Activated CD4-positive, alpha-beta T cell treated with anti-CD3 and anti-CD28 coated beads for 4 hours (primary cell): ENCODE measurements at places on chromosomes 2 and 18.

DNA sequence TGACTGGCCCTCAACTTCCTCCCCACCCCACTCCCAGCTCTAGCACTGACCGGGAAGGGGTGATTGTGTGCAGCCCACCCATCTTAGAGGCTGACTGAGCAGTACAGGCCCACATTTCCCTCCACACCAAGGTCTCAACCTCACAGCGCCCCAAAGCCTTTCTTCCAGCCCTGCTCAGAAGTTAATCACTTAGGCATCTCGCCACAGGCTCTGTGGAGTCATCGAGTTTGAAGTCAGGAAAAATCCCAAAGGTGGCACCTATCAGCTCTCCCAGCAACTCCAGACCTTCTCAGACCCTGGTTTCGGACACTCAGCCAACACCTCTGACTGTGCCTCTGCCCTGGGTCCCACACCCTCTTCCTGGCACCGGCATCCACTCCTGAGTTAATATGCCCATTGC lies 43.0 kb upstream of the GLI2 start:
- DNase-seq = no peak

DNA sequence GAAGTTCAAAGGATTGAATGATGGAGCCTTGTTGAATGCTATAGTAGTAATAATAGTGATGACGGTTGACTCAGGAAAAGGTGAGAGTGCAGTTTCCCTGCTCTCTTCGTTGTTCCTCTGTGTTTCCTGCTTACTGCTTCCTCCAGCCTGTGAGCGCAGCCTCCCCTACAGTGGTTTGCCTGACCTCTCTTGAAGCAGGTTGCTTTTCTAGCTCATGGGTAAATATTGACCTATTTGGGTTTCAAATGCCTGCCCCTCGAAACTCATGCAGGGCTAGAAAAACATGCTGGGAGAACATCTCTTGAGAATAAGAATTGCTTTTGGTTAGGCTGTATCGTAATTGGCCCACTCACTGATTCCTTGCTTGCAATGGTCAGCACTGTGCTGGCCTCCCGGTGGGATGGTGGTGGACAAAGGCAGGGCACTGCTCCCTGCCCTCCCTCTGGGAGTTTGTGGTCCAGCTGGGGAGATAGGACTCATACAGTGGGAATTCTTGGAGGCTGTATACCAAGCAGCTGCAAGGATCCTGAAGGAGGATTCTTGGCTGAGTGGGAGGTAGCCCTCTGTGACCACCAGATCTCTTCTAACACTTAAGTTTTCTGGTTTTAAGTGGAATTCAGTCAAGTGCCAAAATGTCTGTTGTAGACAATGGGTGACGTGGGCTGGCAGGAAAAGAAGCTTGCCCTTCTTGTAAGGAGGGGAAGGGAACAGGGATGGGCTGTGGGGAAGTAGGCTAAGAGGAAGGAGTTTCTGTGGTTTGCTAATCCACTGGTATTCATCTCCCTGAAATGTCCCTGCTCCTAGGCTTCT lies 5.4 kb upstream of the RNF181 start:
- DNase-seq = no peak

DNA sequence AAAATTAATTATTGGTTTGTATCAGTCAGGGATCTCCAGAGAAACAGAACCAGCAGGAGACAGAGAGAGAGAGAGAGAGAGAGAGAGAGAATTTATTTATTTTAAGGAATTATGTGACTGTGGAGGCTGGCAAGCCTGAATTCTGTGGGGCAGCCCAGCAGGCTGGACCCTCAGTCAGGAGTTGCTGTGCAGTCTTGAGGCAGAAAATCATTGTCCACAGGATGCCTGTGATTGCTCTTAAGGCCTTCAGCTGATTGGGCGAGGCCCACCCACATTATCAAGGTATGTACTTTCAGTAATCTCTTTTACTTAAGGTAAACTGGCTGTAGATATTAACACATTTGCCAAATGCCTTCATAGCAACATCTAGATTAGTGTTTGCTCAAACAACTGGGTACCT lies 155.3 kb downstream of the SEPTIN10 start:
- DNase-seq = no peak

GRCh38 chr2:146847846-146848245 lies 997.0 kb upstream of the ACVR2A start:
- no peak for DNase-seq

DNA sequence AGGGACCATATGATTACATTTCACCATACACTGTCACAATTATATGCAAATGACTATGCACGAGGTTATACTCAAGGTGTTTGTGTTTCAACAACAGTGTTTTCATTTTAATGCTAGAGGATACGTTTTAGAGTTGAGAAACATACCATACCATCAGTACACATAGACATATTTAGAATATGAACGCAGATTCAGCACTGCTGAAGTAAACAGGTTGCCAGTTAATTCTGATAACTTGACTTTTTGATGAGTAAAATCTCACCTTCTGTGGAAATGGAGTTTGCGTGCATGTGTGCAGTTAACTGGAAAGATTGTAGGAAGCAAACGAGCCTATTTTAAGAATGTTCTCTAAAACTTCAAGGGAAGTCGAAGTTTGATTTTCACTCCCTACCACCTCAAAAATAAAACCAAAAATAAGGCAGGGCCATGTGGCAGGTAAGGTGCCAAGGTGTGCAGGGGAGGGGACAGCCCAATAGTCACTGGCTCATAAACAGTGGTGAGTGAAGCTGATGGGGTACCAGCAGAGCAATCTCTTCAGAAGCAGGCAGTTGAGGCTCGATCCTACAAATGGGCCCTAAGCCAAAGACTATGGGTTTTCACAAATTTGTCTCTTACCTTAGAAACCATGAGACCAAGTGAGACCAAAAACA lies 213.1 kb downstream of the IKZF2 start:
- no peak for DNase-seq

- no peak for DNase-seq
Observed at GRCh38 chr18:77138270-77138669, 5.7 kb upstream of the MBP start.

DNA sequence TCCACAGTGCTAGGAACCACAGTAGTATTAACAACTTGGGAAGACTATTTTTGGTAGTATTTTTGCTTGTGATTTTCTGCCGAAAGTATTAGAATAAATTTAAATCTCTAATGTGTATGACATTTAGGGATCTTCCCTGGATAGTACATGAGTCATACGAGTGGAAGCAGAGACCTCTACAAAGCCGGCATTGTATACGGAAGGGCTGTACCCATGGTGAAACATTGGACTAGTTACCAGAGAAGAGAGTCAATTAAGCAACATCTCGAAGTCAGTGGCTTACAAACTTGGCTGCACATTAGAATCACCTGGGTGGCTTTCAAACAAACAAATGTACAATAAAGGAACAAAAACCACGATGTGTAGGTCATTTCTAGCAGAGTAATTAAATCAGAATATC lies 1131.7 kb upstream of the LRRTM1 start:
- DNase-seq = no peak

GRCh38 chr2:11920993-11921583 lies 174.7 kb downstream of the LPIN1 start:
- no peak for DNase-seq

DNA sequence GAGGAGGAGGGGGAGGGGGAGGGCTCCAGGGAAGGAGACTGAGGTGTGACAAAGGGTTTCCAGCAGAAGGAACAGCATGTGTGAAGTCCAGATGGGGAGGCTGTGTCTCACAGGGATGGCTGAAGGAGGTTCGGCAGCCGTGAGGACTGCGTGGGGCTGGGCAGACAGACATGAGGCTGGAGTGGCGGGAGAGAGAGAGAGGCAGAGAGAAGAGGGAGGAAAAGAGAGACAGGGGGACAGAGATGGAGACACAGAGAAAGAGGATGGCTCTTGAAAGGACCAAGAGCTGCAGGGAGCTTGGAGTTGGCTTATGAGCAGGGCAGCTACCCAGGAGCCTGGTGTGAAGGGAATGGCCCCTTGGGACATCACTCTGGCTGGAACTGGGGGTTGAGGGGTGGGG lies 138.9 kb upstream of the ASB18 start:
- DNase-seq = no peak

DNA sequence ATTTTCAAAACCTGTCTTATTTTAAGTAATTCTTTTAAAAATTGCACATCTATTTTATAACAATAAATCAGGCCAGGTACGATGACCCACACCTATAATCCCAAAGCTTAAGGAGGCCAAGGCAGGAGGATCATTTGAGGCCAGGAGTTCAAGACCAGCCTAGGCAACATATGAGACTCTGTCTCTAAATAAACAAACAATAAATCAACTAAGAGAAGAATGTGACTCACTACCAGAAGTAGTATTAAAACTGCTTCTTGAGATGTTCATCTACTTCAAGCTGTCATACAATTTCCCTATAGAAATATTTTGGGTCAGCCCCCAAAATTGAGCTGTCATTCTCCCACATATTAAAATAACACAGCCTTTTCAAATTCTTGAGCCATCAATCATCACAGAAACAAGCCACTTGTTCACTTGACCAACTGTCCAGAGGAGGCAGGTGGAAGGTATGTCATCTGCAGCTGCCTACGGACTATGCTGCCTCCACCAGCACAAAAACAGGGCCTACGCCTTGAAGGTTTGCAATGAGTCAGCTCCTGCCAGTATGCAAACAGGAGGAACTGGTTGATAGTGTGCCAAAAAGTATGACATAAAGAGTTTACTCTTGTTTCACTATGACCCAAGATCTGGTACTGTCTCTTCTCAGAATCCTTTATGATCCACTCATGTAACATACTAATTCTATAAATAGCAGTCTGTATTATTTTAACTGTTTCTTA lies 33.6 kb downstream of the KIDINS220 start:
- peak; percentile 4 for DNase-seq

GRCh38 chr2:21228041-21228895 lies 104.5 kb downstream of the TDRD15 start:
- no peak for DNase-seq

DNA sequence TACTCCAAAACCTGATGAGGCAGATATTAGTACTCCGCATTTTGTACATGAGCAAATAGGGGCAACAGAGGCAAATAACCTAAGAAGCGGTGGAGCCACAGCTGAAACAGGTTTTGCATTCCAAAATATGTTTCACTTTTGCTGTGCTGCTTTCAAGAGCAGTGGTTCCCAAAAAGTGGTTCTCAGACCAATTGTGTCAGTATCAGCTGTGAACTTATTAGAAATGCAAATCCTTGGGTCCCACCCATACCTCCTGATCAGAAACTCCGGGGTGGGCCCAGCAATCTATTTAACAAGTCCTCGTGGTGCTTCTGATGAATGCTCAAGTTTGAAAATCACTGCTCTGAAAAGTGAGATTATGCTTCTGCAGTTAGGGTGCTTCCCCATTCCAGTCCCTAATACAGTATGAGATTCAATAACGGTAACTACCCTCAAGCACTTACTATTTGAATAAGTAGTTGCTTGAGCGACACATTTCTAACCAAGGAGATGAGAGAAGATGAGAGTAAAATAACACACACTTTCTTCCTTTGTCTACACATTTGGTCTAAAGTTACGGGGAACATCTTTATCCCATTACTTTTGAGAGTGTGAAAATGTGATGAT lies 17.8 kb upstream of the TCF4 start:
- DNase-seq = no peak

DNA sequence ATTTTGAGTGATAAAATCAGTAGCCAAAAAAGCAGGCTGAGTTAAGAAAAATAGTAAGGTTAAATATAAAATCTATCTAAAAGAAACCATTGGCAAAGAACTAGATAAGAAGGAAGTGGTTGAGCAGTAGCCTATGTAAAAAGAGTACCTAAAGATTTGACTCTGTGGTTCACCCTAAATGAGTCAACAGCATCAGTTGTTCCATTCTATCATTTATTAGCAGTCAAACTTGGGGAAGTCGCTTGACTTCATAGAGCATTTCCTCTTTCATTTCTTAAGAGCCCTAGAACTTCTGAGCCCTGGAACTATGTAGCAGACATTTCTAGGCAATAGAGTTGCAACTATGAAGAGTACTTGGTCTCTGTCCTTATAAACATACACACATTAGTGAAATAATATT lies 381.7 kb downstream of the NUP35 start:
- DNase-seq = no peak

DNA sequence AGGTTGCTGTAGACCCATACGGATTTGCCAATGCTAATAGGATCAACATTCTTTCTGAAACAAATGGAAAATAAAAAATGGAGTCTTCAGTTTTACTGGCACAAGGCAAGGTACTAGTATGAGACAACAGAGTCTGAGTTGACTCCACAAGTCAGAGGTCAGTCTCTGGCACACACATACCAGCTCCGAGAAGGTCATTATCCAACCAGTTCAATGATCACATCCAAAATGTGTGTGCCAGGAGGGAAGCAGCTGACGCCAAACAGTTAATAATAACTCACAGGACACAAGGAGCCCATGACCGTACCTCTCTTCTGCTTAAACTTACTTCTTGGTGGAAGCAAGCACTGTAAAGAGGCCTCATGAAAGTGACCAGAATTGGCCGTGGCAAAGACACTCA lies 528.6 kb downstream of the ZNF516 start:
- DNase-seq = no peak

- DNase-seq = peak; percentile 40
Observed at GRCh38 chr18:26547646-26548414, 523 bp downstream of the KCTD1 start.

DNA sequence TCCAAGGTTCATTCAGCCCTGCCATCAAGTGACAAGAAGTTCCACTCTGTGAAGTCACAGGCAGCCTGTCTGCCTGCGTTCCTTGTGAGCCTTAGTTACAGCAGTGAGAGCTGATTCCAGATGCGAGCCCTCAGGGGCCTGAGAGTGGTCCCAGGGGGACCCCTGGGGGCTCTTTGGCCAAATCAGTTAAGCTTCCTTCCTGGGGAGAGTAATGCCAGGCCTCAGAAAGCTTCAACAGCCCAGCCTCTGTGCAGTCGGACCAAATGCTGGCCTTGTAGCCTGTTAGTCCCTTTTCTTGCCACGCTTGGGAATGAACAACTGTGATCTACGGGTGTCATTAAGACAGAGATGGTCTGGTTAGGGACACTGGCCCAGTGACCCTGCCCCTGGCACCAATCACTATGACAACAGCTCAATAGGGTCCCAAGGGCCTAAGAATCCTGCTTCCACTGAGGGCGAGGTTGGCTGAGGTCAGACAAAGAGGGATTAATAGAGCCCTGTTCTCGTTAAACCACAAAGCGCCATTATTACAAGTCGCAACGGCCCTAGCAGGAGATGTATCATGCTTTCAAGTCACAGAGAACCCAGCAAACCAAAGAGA lies 50.9 kb downstream of the HS1BP3 start:
- no peak for DNase-seq

DNA sequence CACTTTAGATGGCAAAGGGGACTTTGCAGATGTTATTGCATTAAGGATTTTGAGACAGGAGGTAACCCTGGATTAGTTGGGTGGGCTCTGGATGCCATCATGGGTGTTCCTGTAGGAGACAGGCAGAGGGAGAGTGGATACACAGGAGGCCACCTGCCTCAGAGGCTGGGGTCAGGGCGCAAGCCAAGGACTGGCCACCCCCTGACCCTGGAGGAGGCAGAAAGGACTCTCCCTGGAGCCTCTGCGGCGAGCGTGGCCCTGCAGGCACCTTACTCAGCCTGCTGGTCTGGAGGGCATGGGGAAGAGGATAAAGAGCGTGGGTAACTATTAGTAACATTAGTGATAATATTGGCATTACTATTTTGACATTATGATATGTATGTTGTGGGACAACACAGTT lies 21.6 kb upstream of the OTOS start:
- no peak for DNase-seq

- no peak for DNase-seq
Observed at GRCh38 chr2:54077088-54077900, 38.1 kb upstream of the ACYP2 start.

- no peak for DNase-seq
Observed at GRCh38 chr2:19942199-19942598, 40.4 kb upstream of the TTC32 start.
